ENCODE measurements at places on chromosomes 12 and 14.

DNA sequence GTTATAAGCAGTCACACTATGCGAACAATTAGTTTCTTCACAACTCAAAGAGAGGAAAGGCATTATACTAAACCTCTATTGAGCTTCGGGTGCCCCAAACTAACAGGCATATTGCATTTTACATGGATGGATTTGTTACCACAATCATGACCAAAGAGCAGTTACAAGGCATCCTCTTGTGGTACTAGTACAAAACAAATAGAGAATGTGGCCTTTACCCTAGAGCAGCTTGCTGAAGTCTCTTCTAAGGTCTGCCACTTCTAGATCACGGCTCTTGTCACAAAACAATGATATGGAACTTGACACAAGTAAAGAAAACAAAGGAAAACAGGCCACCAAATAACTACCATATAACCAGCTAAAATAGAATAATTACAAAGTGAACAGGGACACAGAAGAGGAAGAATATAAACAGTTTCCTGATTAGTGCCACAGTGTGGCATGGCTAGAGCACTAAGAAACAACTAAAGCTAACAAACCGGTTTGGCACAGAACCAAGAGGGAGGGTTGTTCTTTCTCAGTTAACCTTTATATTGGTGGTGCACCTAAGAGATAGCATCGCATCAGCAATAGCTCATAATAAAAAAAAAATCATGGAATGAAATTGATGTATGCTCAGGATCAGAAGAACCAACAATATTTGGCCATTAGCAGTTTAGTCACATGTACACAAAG lies 209.7 kb upstream of the ATP2B1 start:
- no peak for DNase-seq

DNA sequence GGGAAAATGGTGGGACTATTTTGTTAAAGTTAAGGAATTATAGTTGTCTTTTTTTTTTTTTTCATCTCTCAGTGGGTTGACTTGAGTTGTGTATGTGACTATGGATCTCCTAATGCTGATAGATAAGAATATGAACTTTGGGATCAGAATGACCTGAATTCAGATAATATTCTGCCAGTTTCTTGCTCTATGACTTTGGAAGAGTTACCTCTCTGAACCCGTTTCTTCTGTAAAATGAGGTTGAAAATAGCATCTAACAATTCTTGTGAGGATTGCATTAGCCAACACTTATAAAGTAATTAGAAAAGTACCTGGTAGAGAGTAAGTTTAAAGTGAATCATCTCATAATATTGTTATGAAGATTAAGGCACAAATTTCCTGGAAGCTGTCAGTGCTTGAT lies 18.4 kb downstream of the EID3 start:
- no peak for DNase-seq

- DNase-seq, result no peak
Measured at GRCh38 chr12:131714759-131715158, 3.9 kb downstream of the SFSWAP start.

DNA sequence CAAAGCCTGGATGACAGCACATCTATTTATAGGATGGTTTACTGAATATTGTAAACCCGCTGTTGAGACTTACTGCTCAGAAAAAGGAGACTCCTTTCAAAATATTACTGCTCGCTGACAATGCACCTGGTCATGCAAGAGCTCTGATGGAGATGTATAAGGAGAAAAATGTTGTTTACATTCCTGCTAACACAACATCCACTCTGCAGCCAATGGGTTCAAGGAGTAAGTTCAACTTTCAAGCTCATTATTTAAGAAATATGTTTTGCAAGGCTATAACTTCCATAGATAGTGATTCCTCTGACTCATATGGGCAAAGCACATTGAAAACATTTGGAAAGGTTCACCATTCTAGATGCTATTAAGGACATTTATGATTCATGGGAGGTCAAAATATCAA lies 201.7 kb downstream of the SNAPC1 start:
- DNase-seq, result peak; percentile 14

DNA sequence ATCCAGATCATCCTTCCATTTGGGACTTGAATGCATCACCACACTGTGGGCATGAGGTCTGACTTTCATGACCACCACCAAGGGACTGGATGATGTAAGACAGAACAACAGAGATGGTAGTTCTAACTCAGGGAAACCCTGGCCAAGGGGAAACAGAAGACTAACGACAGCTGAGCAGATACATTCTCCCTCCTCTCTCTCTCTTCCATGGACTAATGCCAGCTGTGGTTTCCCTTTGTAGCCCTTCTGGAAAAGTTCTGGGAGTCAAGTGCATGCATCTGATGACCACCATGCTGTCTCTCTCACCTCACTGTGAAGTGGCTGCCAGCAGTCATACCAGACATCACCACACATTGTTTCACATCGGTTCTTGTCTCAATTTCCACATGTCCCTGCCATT lies 3.4 kb downstream of the TAS2R30 start:
- no peak for DNase-seq

GRCh38 chr12:106759526-106760183 lies 14.8 kb upstream of the RIC8B start:
- no peak for DNase-seq

- peak; percentile 37 for DNase-seq
Measured at GRCh38 chr14:51327376-51327775, 87.3 kb downstream of the TMX1 start.

GRCh38 chr12:21129906-21130305 lies 1.1 kb upstream of the SLCO1B1 start:
- DNase-seq, result no peak

DNA sequence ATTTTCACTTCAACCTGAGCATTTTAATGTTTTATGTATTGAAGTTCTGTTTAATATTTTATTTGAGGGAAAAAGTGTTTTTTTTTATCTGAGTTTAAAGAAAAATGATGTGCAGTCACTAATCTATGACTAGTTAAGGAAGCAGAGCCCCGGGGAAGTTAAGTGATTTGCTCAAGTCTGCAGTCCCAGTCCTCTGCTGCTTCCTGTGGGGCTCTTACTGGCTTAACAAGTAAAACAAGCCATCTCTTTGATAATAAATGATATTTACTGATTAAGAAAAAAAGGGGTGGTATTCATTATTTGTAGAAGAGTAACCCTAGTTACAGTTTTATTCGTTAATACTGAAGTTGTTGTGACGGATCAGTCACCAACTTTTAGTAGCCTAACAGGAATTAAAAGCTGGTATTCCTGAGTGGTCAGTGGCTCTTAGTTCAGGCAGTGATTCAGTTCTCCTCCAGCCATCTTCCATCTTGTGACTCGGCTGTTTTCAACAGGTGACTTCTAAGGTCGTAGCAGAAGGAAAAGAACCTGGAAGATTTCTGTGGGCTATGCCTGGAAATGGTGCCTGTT lies 21.7 kb downstream of the BICDL1 start:
- no peak for DNase-seq
